ENCODE measurements at places on chromosomes 1 and 21.

- no peak for DNase-seq
Measured at GRCh38 chr1:150089846-150090520, 22.4 kb downstream of the VPS45 start.

- DNase-seq: no peak
Measured at GRCh38 chr1:219299420-219299819, 125.7 kb downstream of the LYPLAL1 start.

- no peak for DNase-seq
Measured at GRCh38 chr1:163186862-163187261, 15.9 kb downstream of the RGS5 start.

GRCh38 chr1:36321119-36321951, 2.1 kb downstream of the EVA1B start:
- DNase-seq: peak; percentile 96

DNA sequence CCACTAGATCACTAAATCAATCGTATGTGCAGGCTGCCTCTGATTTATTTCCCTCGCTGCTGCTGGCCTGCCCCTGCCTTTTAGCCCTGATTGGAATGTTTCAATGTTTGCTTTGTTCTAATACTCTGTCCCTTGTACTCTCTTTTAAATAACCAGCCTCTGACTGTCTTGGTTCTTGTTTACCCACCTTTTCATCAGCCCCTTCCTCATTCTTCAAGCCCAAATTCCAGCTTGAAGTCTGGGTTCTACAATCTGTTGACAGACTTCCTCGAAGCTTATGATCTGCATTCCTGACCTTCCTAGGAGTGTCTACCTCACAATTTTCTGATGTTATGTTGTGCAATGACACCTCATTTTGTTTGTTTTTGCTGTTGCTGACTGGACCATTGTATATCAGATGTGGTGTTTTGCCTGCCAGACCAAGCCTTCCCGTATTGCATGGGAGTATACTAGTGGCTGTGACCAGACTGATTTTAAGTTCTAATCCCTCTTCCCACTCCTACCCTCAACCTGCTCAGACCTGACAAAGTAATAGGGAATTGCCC, 46.6 kb upstream of the APOBEC4 start:
- peak; percentile 23 for DNase-seq

DNA sequence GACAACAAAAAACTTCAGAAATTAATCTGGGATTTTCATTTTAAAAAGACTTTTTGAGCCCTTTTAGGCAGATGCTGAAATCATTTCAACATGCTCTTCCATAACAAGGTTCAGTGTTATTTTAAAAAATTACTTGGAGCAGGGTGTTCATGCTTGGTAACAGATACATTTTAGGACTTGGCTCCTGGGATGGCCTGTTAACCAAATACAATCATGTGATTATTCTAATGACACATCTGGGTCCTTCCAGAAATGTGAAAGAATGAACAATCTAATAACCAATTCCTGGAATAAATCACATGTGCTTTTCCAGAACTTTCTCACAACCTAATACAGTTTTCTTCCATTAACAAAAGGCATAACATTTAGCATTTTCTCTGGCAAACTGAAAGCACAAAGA, 379.8 kb upstream of the RUNX1 start:
- no peak for DNase-seq

GRCh38 chr1:31382379-31382989, 9.6 kb upstream of the FABP3 start:
- DNase-seq: no peak

DNA sequence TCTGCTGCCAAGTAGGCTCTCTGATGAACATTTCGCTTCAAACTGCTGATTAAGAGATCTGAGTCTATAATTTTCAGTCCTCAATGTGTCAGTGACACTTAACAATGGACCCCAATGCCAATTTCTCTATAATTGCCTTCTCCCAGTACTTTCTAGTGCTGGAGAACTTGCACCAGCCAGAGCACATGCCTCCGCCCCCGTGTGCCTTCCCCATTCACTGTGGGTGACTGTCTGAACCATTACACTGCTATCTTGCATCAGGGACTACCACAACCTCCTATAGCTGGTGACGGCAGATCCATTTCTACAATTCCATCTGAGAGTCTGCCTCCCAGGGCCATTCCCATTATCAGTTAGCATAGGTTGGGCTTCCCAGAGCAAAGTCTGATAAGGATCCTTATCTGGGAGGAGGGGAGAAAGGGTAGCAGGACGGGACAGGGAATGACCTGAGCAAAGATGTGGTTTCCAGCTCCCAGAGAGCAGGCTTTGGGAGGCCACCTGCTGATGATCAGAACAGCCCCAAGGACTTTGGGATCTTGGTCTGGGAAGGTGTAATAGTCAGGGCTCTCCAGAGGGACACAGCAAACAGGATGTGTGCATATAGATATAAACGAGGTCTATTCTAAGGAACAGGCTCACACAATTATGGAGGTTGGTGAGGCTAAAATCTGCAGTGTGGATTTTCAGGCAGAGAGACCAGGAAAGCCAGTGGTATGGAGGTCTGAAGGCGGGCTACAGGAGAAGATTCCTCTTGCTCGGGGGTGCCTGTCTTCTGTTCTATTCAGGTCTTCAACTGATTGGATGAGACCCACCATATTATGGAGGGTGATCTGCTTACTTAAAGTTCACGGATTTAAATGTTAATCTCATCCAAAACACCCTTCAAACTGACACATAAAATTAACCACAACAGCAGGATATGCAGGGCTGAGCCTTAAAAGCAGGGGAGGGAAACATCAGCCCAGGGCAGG, 238.2 kb downstream of the PTPRU start:
- peak; percentile 90 for DNase-seq

DNA sequence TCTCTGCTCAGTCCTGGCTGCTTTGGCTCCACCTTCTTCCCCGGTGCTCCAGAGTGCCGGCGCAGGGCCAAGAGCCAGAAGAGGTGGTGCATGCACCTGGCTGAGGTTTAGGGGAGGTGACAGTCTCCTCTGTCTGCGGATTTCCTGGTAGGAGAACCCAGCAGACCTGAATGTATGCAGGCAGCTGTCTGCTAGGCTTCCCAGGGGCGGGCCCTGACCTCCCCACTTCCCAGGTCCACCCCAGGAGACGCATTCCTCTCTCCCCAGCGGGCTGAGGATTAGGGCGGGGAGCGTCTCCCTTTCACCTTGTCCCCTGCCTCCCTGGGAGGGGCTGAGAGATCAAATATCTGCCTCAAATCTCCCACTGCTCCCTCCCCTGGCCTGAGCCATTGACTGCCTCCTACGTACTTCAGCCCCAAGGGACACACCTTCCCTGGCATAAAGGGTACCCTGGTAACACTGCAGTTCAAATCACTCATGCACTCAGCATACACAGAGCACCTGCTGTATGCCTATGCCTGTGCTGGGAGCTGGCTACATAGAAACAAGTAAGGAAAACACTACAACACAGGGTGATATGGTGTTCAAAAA, 27.5 kb downstream of the DMBX1 start:
- peak; percentile 86 for DNase-seq

GRCh38 chr21:19999369-20000272, 998.6 kb upstream of the NCAM2 start:
- DNase-seq: no peak

DNA sequence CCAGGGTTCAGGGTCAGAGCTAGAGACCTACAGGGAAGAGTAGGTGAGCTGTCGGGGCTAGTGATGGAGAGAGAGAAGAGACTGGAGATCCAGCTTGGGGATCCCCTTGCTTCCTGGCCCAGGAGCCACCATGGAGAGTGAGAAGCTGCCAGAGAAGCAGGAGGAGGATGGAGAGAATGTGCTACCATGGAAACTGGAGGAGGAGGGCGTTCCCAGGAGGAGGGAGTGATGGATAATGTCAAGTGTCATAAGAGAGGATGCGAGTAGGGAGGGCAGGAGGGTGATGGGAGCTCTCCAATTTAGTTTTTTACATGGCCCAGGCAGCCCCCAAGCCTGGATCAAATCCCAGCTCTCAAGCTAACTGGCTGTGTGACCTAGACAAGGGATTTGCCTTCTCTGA, 46.5 kb upstream of the EPB41 start:
- no peak for DNase-seq

DNA sequence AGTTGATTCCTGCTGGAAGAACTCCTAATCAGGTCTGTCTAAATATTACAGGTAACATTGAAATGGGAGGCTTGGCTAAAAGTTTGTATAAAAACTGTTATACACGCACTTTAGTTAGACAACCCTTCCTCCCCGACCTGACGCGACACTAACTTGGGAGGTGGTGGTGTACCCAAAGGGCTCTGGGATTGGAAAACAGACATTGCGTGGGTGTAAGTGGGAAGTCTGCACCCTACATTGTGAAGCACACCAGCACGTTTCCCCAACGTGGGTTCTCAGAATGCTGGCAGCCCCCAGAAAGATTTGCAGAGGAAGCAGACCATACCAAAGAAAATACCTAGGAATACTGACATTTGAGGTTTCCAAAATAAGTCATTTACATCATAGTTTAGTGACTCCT, 16.8 kb downstream of the OR2T11 start:
- no peak for DNase-seq

- DNase-seq: no peak
Measured at GRCh38 chr21:37548521-37548981, 182.0 kb downstream of the DYRK1A start.

GRCh38 chr21:45132841-45133573, 58.6 kb downstream of the ADARB1 start:
- no peak for DNase-seq

DNA sequence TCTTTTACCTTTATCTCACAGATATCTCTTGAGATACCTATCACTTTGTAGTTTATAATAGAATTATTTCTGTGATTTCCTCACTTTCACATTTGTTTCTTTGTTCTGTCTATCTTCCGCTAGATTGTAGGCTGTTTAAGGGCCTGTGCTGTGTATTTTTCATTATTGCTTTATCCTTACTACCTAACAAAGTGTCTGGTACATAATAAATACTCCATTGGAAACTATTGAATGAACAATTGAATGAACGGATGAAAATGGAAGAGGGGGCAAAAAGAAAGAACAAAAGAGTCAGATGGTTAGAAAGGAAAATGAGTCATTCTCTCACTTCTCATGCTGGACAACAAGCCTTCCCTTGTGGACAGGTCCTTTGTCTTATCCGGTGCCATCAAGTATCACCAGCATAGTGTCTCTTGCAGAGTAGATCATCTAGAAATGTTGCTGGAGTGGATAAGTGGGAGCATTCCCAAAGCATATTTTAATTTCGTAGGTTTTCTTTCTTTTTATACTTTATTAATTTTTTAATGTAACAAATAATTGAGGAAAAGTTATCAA, 159.8 kb downstream of the NEK7 start:
- no peak for DNase-seq

- no peak for DNase-seq
Measured at GRCh38 chr1:235455823-235456222, 48.4 kb downstream of the B3GALNT2 start.

GRCh38 chr1:162135271-162135775, 65.8 kb downstream of the NOS1AP start:
- no peak for DNase-seq

DNA sequence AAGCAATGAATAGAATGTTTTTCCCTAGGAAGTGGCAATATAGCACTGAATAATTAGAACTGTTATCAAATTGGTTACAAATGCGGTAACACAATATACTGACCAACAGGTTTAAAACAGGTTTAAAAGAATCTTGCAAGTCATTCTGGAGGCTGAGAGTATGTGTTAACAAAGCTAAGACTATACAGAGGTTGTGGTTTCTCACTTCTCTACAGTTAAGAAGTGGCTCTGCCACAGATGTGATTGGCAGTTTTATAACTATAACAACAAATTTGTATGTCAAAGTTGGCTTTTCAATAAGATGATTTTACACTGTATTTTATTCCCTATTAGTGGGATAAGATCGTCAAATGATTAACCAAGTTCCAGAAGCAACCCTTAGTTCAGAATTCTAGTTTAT, 7.1 kb downstream of the ANGEL2 start:
- DNase-seq: peak; percentile 10
